Stimulated activated CD8-positive, alpha-beta memory T cell treated with anti-CD3 and anti-CD28 coated beads, Interleukin-4, amount 100 ng/mL, for 48 hours (primary cell): ENCODE measurements at places on chromosomes 12 and 14.
A peak's percentile ranks its signal among the peaks of the same experiment; 100 is the strongest.

- DNase-seq = no peak
Observed at GRCh38 chr12:77357655-77358054, 292.3 kb upstream of the E2F7 start.

DNA sequence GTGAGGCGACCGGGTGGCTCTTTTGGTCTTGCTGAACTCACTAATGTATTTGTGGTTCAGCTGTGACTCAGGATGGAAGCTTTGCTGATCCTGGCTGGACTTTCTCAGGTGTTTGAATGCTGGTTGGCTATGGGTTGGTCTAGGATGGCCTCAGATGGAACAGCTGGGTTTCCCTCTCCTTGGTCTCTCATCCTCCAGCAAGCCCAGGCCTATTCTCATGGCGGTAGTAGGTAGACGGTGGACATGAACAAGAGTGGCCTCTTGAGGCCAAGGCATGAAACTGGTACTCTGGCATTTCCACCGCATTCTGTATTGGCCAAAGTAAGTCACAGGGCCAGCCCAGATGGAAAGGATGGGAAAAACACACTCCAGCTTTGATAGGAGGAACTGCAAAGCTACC is 11.8 kb upstream of the POLR3B start:
- DNase-seq = no peak

- DNase-seq = no peak
Observed at GRCh38 chr14:72583316-72584272, 310.3 kb downstream of the DPF3 start.

GRCh38 chr14:31967669-31967975 is 109.5 kb upstream of the ARHGAP5 start:
- no peak for DNase-seq

GRCh38 chr12:1566449-1567135 is 27.8 kb downstream of the FBXL14 start:
- DNase-seq = no peak

DNA sequence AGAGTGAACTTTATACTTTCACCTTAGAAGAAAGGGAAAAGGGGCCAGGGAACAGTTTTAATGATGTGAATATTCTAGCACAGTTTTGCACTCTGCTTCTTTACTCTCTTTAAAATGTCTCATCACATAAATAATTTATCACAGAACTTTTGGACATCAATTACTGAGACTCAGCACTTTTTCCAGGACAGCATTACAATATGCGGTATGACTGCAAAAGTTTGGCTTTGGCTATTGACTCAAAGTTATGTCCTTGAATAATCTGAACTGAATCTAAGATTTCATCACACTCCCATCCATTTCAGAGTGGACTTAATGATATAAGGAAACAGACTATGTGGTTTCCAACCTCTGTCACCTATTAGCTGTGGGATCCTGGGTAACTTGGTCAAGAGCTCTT is 11.7 kb downstream of the CCER1 start:
- no peak for DNase-seq

- DNase-seq = no peak
Observed at GRCh38 chr14:89719366-89720075, 235.0 kb downstream of the EFCAB11 start.

- DNase-seq = no peak
Observed at GRCh38 chr14:35482994-35483515, 50.9 kb upstream of the INSM2 start.

DNA sequence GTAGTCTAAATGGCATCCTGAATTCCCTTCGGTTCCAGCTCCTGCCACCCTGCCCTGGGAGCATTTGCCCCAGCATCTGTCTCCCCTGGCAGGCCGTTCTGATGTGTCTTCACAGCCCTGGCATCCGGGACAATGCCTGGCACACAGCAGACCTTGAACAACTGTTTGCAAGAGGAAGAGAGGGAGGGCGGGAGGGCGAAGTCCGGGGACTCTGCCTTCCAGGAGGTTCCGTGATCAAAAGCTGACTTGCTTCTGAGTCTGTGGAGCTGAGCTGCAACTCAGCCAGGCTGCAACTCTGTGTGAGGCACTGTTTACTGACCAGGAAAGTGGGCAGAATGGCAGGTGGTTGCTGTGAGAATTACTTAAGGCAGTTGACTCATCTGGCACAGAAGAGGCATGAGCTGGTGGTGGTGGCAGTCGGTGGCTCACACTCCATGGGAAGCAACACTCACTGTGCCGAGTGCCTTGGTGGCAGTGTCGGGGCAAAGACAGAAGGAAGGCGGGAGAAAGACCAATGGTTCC is 61.1 kb upstream of the DLK1 start:
- no peak for DNase-seq

- no peak for DNase-seq
Observed at GRCh38 chr12:49824895-49825294, 3.3 kb downstream of the NCKAP5L start.

- DNase-seq = no peak
Observed at GRCh38 chr12:69189378-69189978, 49.9 kb upstream of the CPSF6 start.

DNA sequence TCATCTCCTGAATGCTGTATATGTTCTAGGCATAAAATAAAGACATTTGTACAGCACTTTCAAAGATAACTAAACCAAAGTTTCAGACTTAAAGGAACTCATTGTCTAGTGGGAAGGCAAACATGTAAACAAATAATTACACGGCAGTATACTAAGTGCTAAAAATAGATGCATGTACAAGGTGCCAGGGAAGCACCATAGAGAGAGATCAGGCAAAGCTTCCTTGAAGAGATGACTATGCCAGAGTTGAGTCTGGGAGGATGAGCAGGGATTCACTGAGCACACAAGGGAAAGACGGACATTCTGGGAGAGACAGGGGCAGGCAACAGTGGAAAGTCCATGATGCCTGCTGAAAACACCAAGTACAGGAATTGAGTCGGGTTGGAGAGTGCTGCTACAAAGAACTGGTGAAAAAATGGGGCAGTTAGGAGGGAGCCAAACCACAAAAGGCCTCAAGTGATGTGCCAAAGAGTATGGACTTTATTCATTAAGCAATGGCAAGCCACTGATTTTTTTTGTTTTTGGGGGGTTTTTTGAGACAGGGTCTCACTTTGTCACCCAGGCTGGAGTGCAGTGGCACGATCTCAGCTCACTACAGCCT is 26.8 kb downstream of the ANKS1B start:
- DNase-seq = no peak

DNA sequence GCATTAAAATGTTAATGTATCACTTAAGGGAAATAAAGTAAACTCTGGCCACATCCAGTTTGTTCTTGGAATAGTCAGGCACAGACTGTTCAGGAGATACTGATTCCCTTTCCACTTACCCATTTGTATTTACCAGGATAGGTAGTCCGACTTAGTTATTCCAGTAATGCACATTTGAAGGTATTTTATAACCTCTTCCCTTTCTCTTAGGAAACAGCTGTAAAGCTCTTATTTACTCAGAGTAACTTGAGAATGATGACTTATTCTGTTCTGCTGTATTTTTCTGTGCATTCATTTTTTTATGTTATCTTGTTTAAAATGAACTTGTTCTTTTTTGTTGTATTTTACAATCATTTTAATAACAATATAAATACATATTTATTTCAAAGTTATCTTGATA is 78.0 kb downstream of the METTL25 start:
- DNase-seq = no peak

GRCh38 chr12:71440763-71441748 is 1.5 kb downstream of the LGR5 start:
- peak; percentile 28 for DNase-seq

DNA sequence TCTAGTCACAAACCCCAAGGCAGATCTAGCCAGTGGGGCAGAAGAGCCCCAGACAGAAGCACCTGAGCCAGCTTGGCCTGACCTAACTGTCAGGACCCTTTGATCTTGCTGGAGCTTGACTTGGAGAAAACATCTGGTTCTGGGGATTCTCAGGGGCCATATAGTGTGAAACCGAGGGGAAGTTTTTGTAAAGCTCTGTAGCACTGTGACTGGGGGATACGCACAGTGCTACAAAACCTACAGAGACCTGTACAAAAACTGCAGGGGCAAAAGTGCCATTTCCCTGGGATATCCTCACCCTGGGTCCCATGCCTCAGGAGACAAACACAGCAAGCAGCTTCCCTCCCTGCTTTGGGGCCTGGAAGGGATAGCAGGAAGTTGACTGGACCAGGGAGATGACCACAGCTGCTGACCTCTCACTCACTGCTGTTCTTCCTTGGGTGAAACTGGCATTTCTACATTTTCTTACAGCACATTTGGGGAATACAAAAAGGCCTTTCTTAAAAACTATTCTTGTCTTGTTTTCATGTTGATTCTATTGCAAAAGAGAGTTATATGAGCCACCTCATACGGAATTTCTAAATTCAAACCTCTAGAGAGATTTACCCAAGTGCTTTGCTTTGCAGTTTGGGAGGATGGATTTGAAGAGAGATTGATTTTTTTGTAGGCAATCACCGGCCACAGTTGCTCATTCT is 140.0 kb downstream of the DAD1 start:
- no peak for DNase-seq

- DNase-seq = no peak
Observed at GRCh38 chr14:80077262-80077661, 134.0 kb downstream of the DIO2 start.

DNA sequence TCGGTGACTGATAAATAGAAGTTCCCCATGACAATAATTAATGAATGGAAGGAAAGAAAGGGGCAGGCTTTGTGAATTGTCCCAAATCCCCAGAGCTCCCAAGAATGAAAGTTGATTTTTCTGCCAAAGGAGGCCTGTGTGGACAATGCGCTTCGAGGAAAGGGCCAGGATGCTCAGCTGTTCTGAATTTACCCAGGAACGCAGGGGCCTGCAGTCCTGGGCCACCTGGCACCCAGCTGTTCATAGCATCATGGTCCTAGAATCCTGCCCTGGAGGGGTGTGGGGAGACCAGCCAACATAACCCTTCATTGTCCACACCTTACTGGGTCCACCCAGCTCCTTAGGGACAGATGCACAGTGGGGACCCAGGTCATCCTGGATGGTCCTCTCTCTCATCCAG is 587.5 kb downstream of the BCL11B start:
- DNase-seq = no peak
